Right lung (tissue), 10 donors: ENCODE measurements at places on chromosomes 12 and 14. TPM values are rescaled to one million over a fixed set of nuclear protein-coding genes. Genes with fewer than 3 reads are reported as not detected.

The ZDHHC22 gene
- not detected for polyA plus RNA-seq

The RDH16 gene
- polyA plus RNA-seq, result 0.91 TPM

- DNase-seq, result no peak
Observed at GRCh38 chr14:55274751-55275150, 3.5 kb downstream of the FBXO34 start.

GRCh38 chr14:95236221-95236620 lies 78.9 kb upstream of the DICER1 start:
- no peak for DNase-seq

DNA sequence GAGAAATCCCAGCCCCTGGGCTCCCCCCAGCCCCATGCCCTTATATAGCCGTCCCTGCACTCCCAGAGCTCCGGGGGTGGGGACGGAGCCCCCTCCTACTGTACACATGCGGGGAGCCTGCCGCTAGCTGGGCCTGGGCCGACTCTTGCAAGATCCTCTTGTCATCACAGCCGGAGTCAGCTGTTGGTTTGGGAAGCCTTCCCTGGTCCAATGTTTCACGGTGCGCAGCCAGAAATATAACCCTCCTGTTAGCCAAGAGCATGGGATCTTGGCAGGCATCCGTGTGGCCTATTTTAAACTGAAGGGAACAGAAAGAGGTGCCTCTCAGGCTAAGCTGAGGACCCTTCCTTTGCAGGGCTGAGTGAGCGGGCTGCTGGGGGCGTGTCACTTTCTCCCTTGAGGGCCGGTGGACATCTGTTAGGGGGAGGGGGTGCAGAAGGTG lies 175.3 kb downstream of the TSPAN9 start:
- DNase-seq, result peak; percentile 96

GRCh38 chr12:11875414-11875935 lies 195.3 kb upstream of the BCL2L14 start:
- DNase-seq, result no peak

DNA sequence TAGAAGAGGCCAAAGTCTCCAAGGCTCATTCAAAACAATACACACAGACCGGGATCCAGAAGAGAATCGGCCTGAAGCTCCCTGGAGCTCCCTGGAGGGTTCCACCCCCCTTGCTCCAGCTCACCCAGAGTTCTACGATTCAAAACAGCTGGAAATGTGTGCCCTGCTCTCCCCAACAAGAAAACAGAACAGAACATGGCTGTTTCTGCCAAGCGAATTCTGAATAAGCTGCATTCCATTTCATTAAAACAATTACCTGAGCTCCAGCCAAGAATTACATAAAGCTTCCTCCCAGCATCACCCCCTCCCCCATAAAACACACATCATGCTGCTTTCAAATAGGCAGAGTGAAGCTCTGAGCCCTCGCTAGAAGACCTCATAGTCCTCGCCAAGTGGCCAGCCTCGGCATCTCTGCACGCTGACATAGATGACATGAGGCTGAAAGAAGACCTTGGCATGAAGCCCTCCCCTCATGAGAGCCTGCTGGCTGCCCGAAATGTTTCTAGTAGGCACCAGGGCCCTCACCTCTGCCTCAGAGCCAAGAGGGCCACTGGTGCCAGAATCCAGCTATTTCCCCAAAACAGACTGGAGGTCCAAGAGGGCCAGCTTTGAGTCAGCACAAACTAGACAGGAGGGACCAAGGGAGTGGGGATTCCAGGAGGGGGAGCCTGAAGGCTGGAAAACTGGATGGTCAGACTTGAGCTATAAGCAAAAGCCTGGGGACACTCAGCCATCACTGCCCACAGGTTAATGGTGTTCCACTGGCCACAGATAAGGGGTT lies 8.3 kb downstream of the PXN start:
- DNase-seq, result peak; percentile 86

- no peak for DNase-seq
Observed at GRCh38 chr14:78917462-78917861, 747.3 kb downstream of the NRXN3 start.

DNA sequence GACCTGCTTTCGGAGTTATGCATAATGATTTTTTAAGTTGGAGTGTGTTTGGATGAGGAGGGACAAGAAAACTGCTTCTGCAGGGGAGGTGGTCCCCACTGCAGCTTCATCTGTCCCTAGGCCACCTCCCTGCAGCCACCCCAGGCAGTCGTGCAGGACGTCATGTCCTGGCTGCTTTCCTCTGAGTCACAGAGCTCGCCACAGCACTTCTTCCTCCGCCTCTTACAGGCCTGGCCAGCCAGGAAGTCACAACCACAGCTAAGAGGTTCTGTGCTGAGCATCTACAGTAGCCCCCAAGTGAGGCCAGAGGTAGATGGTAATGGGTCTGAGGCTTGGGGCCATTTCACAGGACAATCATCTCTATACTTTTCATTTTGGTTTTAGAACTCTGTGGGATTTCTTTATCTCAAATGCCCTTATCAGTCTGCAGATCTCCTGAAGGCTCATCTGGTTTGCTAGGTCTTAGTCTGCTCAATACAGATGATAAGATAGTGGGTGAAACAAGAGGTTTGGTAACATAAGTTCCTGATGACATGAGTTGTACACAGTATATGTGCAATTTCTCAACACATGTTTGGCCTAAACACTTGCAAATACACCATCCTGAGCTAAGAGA lies 106.4 kb downstream of the ARF6 start:
- no peak for DNase-seq

DNA sequence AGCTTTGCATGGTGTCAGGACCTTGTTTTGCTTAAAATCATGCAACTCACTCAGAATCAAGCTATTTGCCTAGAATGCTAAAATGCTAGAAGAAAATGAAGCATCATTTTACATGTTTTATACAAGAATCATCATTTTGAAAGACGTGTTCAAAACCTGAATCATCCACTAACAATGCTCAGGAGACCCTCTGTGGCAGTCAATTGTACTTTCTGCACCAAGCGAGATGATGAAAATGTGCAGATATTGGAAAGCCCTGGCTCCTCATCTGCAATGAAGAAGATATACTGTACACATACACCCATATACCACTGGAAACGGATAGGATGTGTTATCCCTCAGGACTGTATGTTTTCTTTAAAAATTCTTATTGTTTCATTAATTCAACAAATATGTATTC lies 92.7 kb downstream of the DYRK2 start:
- DNase-seq, result no peak

- no peak for DNase-seq
Observed at GRCh38 chr12:51131745-51132521, 41.0 kb downstream of the TFCP2 start.
